ENCODE measurements at places on chromosomes 1 and 21.

DNA sequence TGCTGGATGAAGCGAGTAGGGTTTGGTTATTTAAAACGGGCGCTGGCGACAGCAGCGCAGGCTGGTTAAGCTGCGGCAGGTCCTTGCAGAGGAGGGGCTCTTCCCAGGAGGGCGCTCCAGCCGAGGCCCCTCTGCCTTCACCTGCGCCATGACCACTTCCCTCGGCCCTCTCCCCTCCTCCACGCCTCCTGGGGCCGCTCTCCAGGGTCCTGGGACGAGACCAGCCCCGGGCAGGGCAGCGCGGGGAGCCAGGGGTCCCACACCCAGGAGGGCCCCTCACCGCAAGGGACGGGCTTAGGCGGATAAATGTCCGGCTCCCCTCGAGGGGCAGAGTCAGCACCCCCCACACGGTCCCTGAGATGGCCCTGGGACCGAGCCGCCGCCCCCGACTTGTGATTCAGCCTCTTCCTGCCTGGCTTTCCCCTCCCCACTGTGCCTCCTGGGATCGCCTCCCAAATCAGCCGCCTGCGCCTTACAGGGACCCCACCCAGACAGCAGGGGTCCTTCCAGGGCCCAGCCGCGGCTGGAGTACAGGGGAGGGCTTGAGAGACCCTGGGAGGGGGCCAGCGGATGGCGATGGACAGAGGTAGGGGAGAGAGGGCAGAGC is 380.7 kb downstream of the MATN1 start:
- DNase-seq, result no peak

- DNase-seq, result no peak
Observed at GRCh38 chr1:7591565-7591964, 179.5 kb upstream of the VAMP3 start.

GRCh38 chr1:67755619-67756018 is 70.6 kb downstream of the GADD45A start:
- DNase-seq, result no peak

GRCh38 chr1:12078938-12079861 is 16.1 kb downstream of the TNFRSF8 start:
- DNase-seq, result no peak

GRCh38 chr1:221845650-221846371 is 103.9 kb upstream of the DUSP10 start:
- DNase-seq, result no peak

- no peak for DNase-seq
Observed at GRCh38 chr21:44720170-44720569, 8.8 kb upstream of the TSPEAR start.

GRCh38 chr1:116453906-116454305 is 80.9 kb downstream of the ATP1A1 start:
- DNase-seq, result no peak

GRCh38 chr1:27368869-27369582 is 2.3 kb upstream of the MAP3K6 start:
- no peak for DNase-seq

- DNase-seq, result no peak
Observed at GRCh38 chr1:248670003-248670402, 14.7 kb upstream of the OR2T27 start.

DNA sequence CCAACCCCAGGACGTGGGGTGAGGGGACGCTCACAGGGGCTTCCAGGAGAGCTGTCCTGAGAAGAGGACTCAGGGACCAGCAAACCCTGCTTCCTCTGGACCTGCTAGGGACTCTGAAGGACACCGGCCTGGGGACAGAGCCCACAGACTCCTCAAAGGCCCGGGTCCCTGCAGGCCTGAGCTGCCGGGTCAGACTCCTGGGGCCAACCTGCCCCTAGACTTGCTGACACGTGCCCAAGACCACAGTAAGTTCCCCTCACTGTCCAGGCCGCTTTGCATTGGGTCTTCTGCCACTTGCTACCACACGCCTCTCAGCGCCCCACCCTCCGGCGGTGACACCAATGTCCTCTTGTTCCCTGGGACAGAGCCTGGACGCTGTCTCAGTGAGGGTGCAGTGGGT is 106.6 kb upstream of the IFFO2 start:
- DNase-seq, result no peak

All from activated naive CD4-positive, alpha-beta T cell (primary cell).